ENCODE measurements at places on chromosomes 7 and 10. TPM values are rescaled to one million over a fixed set of nuclear protein-coding genes. Genes with fewer than 3 reads are reported as not detected.

FANK1 gene
- 3.1 TPM for total RNA-seq

SLC16A12 gene
- total RNA-seq, result 4.4 TPM

ENTPD7 gene
- total RNA-seq, result 16.7 TPM

MYOZ1 gene
- 18.0 TPM for total RNA-seq

AMPH gene
- 62.7 TPM for total RNA-seq

HK1 gene
- total RNA-seq, result 104 TPM

DNAJC12 gene
- total RNA-seq, result 7.9 TPM

CPN1 gene
- not detected for total RNA-seq

GIMAP2 gene
- 7.6 TPM for total RNA-seq

THSD7A gene
- total RNA-seq, result 46.4 TPM

LIPJ gene
- 0.22 TPM for total RNA-seq

ASB10 gene
- 0.44 TPM for total RNA-seq

CCDC146 gene
- total RNA-seq, result 27.0 TPM

PRKAR1B gene
- total RNA-seq, result 37.1 TPM

RASSF4 gene
- 48.5 TPM for total RNA-seq

WNT8B gene
- 0.16 TPM for total RNA-seq

CTBP2 gene
- total RNA-seq, result 121 TPM

PRSS37 gene
- not detected for total RNA-seq

Measured in camera-type eye (tissue), 1 donor.